ENCODE measurements at places on chromosomes 5 and 9. TPM values are rescaled to one million over a fixed set of nuclear protein-coding genes. Genes with fewer than 3 reads are reported as not detected.

The PHYHD1 gene
- 37.3 TPM for total RNA-seq

The PCDHAC1 gene
- total RNA-seq, result not detected

The IPO11 gene
- 33.6 TPM for total RNA-seq

The SLC34A3 gene
- total RNA-seq, result not detected

The ADAMTS2 gene
- 34.5 TPM for total RNA-seq

DNA sequence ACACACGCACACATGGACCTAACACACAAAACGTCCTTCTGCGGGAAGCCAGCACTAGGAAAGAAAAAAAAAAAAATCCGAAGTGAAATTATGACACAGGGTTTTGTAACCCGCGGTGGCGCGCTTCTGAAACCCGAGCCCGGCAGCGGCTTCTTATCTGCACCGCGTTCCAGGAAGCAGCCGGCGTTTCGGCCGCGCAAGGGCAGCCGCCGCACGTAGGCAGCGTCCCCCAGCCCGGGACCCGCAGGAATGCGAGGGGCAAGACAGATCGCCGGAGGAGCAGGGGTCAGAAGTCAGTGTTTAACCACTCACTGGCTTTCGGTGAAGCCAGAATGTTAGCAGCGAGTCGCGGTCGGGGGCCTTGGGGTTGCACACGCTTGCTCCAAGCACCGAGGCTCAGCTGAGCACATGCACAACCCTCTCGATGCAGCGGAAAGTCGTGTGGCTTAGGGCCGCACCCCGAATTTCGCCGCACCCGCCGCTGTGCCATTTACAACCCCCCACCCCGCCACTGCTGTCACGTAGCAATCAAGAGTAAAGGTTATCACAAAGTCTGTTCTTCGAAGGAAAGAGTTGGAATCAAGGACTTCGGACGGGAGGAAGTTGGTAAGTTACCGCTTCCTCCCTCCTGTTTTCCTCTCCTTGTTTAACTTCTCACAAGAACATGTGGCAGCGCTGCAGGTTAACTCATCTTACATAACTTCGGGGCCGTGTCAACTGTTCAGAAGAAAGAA lies 167.9 kb downstream of the AUH start:
- peak; percentile 96 for DNase-seq
- H3K27me3 ChIP-seq, result no peaks in the 10 kb centered on the region
- no peaks in the 10 kb centered on the region for H3K36me3 ChIP-seq
- peak overlapping the region; percentile 41 for H3K4me3 ChIP-seq
- H3K27ac ChIP-seq, result peak overlapping the region; percentile 99
- H3K4me1 ChIP-seq, result peaks cover 53% of the 10 kb centered on the region

GRCh38 chr9:136088481-136088938 lies 6.6 kb downstream of the NACC2 start:
- peaks cover 12% of the 10 kb centered on the region for H3K36me3 ChIP-seq
- H3K4me1 ChIP-seq, result peaks cover 79% of the 10 kb centered on the region
- no peak for DNase-seq
- H3K27ac ChIP-seq, result peak overlapping the region; percentile 95

DNA sequence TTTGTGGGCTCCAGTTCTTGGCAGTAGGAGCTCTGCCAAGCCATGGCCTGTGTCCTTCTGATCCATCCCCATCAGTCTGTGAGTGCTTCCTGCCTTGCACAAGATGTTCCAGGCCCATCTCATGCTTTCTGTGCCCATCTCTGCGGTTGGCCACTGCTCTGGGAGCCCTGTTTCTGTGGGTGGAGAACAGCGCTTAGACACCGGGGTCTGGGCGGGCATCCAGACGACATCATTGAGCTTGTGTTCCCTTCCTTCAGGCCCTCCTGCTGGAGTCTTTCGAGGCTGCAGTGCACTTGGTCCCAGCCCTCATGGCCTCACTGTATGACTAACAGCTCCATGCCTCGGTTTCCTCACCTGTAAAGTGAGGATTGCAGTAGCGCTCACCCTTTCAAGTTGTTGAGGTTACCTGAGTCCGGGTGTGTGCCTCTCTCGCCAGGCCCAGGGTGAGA lies 14.9 kb upstream of the CARD19 start:
- DNase-seq, result no peak
- peaks cover 5% of the 10 kb centered on the region for H3K36me3 ChIP-seq
- no peaks in the 10 kb centered on the region for H3K4me1 ChIP-seq
- H3K27me3 ChIP-seq, result no peaks in the 10 kb centered on the region
- H3K27ac ChIP-seq, result no peak overlapping the region
- no peak overlapping the region for H3K4me3 ChIP-seq

DNA sequence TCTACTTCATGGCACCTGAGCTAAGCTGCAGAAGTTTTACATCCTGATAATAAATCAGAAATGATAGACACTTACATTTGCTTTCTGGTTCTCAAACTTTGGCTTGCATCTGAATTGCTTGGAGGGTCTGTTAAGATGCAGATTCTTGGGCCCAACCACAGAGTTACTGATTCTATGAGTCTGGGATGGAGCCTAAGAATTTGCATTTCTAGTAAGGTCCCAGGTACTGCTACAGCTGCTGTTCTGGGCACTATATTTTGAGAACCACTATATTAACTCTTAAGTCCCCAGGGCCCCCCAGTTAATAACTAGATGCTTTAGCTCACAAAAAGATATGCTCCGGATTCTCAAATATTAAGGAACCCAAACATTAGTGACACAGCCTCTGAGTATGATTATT lies 69.8 kb upstream of the DAB2 start:
- H3K27me3 ChIP-seq, result no peaks in the 10 kb centered on the region
- H3K4me3 ChIP-seq, result no peak overlapping the region
- DNase-seq, result no peak
- no peak overlapping the region for H3K27ac ChIP-seq
- peaks cover 6% of the 10 kb centered on the region for H3K4me1 ChIP-seq
